ENCODE measurements at places on chromosomes 5 and 9.

GRCh38 chr9:115034801-115035200, 83.2 kb downstream of the TNC start:
- DNase-seq: no peak

- DNase-seq: peak; percentile 48
Observed at GRCh38 chr9:34185778-34186551, 7.1 kb downstream of the UBAP1 start.

DNA sequence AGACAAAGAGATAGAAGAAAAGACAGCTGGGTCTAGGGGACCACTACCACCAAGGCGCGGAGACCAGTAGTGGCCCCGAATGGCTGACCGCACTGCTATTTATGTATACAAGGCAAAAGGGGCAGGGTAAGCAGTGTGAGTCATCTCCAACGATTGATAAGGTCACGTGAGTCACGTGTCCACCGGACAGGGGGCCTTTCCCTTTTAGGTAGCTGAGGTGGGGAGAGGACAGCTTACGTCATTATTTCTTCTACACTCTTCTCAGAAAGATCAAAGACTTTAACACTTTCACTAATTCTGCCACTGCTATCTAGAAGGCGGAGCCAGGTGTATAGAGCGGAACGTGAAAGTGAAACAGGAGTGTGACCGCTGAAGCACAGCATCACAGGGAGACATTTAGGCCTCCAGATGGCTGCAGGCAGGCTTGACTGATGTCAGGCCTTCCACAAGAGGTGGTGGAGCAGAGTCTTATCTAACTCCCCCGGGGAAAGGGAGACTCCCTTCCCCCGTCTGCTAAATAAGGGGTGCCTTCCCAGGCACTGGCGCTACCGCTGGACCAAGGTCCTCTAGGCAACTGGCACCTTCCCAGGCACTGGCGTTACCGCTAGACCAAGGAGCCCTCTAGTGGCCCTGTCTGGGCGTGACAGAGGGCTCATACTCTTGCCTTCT, 6.1 kb upstream of the PRR16 start:
- peak; percentile 25 for DNase-seq

- DNase-seq: no peak
Observed at GRCh38 chr5:128674837-128675446, 136.9 kb upstream of the FBN2 start.
